Stimulated activated CD4-positive, alpha-beta T cell treated with anti-CD3 and anti-CD28 coated beads, Interleukin-4, amount 100 ng/mL, for 48 hours (primary cell): ENCODE measurements at places on chromosomes 16 and 17.
A peak's percentile ranks its signal among the peaks of the same experiment; 100 is the strongest.

GRCh38 chr16:69329369-69330285, 761 bp downstream of the PDF start:
- peak; percentile 25 for DNase-seq

DNA sequence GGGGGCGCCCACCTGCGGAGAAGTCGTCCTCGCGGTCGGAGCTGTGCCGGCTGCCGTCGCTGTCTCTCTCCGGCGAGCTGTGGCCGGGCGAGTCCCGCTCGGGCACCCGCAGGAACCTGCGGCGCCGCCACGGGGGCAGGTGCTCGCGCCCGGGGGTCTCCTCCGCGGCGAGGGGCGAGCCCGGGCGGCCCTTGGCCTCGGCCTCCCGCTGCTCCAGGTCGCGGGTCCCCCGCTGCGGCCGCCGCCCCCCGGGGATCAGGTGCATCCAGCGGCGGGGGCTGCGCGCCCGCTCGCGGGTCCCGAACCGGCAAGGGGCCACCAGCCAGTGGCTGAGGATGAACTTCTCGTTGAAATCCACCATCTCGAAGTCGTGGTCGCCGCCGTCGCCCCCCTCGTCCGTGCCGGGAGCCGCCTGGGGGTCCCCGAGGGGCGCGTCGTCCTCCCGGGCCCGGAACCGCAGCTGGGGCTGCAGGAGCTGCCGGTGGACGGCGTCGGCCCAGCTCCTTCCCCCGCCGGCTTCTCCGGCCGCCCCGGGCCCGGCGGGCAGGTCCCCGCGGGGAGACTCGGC, 41.4 kb upstream of the BHLHA9 start:
- no peak for DNase-seq

DNA sequence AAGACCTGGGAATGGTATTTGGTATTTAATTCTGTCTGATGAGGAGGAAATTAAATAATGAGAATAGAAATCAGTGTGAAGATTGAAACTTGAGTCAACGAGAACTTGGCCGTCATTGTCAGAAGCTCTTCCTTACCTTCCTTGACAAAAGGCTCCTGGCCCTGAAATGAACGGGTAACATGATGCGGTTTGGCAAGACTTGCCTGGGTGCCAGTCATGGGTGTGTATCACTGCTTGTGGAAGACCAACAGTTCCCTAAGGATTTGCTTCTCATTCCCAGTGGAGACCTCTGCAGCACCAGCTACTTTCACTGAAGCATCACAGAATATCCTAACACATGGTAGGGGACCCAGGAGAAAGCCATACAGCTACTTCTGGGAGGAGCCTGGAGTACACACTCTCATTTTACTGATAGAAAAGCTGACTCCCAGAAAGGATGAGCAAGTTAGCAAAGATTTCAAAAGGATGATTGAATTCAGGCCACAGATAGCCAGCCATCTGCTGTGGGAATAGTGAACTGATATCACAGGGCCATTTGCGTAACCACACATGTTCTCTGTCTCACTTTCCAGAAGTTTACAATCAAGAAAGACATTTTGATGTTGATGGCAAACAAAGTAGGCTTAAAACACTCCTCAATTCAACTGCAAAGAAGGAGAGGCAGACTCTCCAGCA, 258.1 kb upstream of the SALL1 start:
- DNase-seq, result no peak

DNA sequence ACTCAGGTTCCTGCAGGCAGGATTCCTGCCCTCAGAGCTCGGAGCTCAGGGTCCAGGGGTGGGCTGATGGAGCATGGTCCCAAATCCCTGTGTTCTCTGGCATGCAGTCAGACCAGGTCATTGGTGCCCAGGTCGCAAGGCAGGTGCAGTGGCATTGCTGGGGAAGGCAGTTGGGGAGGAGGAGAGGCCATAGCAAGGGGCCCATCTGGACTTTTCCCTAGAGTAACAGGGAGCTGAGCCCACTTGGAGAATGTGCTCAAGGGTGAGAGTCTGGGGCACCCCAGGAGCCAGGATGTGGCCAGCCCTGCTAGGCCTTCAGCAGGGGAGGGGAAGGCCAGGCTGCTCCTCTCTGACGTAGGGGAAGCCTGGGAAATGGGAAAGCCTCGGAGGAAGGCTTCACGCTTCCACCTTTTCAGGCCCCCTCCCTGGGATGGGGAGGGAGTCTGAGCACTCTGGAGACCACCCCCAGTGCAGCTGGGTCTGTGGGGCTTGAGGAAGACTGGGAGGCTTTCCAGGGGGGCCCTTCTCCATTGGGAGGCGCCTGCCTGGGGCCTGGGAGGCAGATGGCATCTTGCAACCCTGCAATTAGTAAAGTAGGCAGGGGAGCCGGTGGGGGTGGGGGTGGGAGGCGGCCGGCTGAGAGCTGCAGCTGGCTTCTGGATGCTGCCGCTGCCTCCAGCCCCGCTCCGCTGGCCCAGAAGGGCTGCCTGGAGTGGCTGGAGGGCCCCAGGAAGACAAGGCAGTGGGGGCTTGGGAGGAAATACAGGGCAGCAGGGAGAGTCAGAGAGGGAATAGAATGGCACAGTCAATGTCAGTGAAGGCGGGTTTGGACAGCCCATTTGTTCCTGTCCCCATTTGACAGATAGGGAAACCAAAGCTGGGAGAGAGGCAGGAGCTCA, 21.1 kb upstream of the DOK4 start:
- no peak for DNase-seq

DNA sequence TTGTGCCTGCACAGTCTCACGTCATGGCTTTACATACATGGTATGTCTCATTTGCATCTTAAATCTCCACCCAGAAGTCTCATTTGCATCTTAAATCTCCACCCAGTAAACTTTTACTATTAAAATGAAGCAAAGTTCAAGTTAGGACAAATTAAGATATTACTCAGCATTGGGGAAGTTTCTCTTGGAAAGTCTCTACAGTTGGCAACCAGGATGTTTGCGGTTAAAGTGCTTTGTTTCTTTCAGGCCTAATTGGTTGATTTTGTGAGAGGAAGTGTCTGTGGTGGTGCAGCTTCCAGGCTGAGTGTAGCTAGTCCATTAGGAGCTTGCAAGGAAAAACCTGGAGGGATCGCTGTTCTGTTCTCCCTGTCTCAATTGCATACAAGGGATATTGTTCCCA, 1373.3 kb upstream of the GOT2 start:
- no peak for DNase-seq

GRCh38 chr16:2715064-2715463, 5.0 kb downstream of the PRSS27 start:
- DNase-seq, result no peak

GRCh38 chr16:11101695-11102522, 154.1 kb downstream of the SOCS1 start:
- DNase-seq, result no peak

DNA sequence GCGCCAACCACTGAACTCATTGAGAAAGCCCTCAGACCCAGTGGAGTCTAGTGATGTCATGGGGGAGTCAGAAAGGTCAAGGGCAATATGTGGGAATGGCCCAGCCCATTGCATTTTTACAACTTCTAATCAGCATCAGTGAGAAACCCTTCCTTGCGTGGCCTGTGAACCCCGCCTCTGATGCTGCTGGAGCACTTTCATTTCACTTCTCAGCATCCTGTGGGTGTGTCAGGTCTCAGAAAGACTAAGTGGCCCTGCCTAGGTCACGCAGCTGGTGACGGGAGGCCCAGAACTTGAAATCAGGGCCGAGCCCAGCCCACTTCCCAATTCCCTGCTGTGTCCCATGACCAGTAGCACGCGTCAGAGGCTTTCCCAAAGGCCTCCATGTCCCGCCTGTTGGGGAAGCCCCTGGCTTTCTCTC, 6.1 kb downstream of the DNAI2 start:
- peak; percentile 61 for DNase-seq

- DNase-seq, result no peak
Measured at GRCh38 chr16:88770461-88771293, 14.3 kb downstream of the PIEZO1 start.

DNA sequence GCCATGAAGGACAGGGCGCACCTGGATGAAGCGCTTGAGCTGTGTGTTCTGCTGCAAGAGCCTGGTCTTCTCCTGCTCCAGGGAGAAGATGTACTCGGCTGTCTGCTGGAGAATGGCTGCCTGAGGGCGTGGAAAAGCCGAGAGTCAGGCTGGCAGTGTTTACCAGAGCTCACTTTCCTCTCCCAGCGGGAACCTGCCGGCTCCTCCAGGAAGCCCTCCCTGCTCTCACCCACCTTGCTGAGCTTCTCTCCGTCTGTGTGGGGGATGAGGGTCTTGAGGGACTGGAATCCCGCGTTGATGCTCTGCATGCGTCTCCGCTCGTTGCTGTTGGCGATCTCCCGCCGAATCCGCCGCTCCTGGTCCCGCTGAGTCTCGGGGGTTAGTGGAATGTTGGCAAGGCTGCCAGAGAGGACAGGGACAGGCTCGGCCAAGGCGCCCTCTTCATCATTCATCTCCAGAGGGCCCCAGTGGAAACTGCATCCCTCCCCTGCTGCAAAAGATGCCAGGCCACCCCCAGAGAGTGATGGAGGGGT, 10.5 kb downstream of the TFAP4 start:
- no peak for DNase-seq

- DNase-seq, result no peak
Measured at GRCh38 chr17:78394209-78394608, 15.8 kb downstream of the PGS1 start.

DNA sequence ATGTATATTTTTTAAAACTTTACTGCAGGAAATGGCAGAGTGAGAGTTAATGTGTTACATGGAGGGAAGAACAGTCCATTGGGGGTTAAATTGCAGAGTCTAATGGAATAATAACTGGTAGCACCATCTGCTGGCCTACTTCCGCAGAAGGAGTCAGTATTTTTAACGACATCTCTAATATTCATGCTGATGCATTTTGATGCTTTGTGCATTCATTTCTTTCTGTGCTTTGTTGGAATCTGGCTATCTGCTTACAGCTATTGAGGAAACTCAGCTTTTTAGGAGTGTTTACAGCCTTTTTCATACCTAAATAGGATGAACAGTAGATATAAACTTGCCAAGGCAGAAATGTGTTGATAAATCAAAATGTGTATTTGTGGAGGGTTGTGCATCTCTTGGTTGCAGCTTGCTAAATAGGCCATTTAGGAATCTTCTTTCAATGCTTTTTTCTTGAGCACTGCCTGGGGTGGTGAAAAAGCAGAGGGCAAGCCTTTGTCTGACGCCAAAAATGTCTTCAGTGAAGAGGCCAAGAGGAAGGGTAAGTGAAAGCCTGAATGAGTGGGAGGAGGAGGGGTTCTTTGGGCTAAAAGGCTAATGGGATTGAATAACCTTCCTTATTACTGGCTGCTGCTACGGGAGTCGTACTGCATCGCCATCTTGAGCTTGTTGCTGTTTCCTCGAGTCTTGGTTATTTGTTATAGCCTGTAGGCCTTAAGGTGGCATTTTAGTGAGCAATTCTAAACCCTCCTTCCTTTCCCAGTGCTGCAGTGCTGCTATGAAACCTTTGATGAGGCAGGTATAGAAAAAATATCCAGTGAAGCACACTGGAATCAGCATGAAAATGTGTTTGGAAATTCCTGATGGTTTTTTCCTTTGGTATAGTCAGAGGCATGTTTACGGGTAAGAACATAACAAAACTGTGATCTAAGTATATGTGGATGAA, 153.3 kb downstream of the CHD9 start:
- DNase-seq, result no peak

DNA sequence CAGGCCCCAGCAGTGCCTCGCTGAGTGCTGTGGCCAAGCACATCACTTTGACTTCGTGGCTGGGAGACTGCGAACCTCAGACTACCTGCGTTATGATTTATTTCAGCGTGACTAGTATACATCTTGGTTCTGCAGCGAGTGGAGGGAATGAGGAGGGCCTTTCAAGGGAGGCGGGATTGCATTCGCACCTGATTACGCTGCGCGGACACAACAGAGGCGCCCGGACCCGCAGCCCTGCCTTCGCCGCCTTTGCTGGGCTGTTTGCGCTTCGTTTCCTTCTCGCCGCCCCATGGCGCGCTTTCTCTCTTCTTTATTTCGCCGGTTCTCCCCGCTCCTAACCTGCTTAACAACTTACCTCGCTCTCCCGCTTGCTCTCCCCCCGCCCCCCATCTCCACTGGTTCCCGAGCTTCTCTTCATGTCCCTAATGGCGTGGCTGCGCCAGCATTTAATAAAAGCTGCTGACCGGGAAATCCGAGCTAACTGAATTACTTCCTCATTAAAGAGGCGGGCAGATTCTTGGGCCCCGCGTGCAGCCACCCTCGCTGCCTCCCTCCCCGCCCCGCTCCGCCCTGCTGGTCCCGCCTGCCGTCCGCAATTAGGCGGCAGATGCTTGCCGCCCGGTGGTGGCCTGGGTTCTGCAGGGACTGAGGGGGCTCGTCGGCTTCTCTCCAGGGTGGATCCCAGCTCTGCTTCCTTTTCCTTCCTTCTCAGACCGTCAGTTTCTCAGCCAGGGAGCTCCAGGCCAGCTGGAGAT, 257.6 kb upstream of the SDK2 start:
- peak; percentile 18 for DNase-seq

- DNase-seq, result no peak
Measured at GRCh38 chr16:85390511-85391174, 222.5 kb upstream of the GSE1 start.

DNA sequence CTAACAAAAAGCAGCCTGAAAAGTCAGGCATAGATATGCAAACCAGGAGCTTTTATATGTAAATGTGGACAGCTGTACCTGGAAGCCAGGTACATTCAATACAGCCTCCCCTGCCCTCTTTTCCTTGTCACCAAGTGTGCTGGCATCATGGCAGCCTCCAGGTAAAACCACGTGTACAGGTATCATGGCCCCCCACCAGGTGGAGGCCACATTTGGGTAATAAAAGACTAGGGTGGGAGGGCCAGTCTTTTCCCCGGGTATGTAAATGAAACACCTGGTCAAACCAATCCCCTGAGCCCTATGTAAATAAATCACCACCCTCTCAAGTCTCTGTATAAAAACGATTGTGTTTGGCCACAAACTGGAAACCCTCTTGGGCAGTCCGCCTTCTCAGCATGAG, 226.4 kb upstream of the GOT2 start:
- no peak for DNase-seq

DNA sequence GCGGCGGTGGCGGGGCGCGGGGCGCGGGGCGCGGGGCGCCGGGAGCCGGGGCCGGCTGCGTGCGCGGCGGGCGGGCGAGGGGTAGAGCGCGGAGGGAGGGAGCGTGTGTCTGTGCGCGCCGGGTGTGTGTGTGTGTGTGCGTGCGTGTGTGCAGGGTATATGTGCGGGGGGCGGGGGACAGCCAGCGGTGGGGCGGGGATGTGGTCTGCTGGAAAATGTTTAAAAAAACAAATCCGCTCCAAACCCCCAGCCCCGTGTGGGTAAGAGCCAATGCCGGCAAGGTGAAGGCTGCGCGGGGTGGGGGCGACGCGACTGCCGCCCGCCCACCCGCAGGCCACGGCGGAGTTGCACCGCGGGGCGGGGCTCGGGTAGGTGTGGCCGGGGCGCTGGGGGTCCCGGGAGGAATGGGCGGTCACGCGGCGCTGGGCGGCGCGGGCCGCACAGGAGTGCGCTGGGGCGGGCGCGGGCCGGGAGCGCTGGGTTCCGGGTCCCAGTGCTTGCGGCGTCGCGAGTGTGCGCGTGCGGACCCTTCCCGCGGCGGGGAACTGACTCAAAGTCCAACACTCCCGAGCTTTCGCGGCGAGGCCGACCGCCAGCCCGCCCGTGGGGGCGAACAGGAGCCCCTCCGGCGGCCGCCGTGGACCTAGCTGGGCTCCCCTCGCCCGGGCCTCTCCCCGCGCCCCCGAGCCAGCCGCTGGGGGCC, at the start of gene CYGB:
TSS of gene CYGB (minus strand) at position 132 of the 703 bp plus-strand sequence. CDS start 167 bp downstream, outside the sequence.
- no peak for DNase-seq

GRCh38 chr16:30349675-30350074, 5.4 kb downstream of the CD2BP2 start:
- DNase-seq, result no peak
